ENCODE measurements at places on chromosomes 4 and X.

DNA sequence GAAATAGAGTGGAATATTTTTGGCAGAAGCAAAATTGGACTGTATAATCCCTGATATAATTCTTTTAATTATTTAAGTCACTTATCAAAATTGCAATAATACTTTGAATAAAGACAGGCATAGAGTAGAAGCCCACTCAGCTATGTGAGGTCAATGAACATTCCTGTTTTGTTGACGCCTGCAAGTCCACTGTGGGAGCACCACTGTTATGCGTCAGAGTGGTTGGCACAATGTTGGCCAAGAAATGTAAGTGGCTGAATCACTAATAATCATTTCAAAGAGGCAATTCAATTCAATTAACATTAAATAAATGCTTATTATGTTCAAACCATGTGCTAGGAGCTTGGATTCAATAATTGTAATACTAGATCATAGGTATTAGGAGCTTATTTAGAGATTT lies 221.0 kb downstream of the SPCS3 start:
- DNase-seq: no peak

DNA sequence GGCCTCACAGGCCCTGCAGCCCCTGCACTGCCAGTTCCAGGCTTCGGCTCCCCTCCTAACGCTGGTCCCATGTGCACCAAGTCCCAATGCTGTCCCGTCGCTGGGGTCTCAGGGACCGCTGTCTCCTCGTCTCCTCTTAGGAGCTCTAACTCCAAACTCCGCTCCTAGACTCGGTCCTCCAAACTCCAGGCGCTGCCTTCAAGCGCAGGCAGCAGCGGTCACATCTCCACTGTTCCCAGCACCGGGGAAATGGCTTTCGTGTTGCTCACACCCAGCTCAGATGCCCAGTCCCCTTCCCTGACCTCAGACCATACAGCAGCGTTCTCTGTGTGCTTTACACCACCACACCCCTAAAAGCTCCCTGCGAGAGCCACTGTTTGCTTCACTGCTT lies 19.6 kb upstream of the HMX1 start:
- no peak for DNase-seq

DNA sequence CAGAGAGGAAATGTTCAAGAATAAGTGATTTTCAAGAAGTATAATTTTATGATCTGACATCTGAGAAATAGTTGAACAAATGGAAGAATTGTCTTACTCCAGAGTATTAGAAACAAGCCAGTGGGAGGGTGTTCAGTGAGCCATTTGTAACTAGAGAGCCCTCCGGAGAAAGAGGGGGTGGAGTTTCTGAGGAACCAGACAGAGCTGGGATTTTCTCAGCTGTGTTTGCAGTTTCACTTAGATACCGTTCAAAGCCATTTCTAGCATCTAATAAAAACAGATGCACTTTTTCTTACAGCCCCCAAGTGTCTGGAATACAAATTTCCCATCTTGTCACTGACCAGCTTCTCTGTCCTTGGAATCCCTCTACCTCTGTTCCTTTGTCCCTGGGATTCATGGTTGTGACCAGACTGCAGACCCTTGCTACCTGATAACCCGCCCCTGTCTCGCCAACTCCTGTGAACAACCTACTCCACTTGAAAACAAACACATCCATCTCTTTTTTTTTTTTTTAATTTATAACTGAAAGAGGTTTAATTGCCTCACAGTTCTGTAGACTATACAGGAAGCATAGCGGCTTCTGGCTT lies 132.8 kb upstream of the KLF3 start:
- DNase-seq: peak; percentile 32

GRCh38 chrX:16664626-16665025 lies 14.7 kb downstream of the S100G start:
- no peak for DNase-seq

DNA sequence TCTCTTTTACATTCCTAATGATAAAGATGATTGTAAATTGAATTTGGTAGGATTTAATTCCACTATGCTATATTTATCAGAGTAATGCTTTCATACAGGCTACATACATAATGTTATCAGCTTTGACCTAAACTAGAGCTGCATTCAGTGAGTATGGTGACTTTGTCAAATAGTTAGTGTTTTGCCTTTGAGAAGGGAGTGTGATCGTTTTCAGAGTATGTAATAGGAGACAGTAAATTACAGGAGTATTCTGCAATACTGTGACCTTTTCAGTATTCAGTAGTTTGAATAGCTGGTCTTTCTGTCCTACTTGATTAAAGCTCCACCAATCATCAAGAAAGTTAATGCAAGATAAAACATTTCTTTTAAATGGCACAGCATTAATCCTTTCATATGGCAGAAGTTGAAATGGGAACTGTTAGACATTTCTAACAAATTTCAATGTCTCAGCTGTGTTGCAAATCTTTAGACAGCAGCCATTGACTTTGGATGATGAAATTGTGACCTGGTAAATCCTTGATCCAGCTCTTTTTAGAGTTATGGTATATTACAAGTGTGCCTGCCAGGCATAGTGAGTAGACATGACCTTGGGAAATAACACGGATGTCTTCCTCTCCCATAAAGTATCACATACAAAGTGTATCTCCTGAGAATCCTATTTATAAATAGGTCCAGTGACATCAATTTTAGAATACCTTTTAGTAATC lies 455.3 kb downstream of the KCTD8 start:
- DNase-seq: no peak

DNA sequence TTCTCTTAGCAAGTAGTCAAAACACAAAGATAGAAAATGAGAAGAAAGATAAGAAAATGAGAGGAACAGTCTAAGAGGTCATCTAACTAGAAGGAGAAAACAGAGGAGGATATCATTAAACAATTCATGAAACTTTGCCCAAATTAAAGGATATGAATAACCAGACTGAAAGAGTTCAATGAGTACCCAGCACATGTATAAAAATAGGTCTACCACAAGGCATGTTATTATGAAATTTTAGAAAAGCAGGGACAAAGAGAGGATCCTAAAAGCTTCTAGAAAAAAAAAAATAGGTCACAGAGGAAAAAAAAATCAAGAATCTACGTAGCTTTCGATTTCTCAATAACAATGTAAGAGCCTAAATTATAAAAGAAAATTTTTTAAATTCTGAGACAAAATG lies 118.5 kb downstream of the WDFY3 start:
- no peak for DNase-seq
